ENCODE measurements at places on chromosomes 7 and 10.

DNA sequence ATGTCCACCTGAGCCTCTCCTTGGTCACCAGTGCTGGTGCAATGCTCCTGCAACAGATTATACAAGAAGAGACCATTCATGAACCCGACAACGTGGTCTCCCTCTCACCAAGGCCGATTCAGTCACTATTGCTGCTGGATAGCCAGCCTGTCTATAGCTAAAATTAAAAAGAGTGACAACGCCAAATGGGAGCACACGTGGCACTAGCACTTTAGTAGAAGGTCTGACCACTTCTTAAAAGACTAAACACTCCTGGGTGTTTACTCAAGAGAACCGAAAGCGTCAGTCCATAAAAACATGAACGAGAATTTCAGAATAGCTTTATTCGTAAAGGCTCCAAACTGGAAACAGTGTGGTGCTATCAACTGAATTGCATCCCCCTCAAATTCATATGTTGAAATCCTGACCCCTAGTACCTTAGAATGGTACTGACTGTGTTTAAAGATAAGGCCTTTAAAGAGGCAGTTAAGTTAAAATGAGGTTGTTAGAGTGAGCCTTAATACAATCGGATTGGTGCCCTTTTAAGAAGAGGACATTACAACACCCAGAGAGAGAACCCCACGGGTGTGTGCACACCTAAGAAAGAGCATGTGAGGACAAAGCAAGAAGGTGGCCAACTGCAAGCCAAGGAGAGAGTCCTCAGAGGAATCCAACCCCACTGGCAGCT is 4.4 kb upstream of the GALNTL5 start:
- DNase-seq, result no peak

DNA sequence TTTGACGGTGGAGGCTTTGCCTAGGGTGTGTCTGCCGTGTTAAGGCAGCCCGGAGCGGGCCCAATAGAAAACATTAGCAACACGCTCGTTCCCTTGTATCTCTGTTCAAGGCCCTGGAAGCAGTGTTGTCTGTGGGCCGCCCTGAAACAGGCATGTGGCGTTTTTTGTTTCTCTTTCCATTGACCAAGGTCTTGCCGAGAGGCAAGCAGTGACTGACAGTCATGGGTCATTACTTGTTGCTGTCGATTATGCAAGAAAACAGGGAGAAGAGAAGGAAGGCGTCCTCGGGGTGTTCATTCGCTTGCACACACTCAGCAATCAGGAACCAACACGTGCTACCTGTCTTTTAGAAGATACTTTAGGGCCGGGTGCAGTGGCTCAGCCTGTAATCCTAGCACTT is 92.5 kb downstream of the EZH2 start:
- no peak for DNase-seq

GRCh38 chr7:19919261-19920095 is 146.1 kb upstream of the TMEM196 start:
- DNase-seq, result no peak

- DNase-seq, result no peak
Observed at GRCh38 chr10:13346283-13347042, 1.6 kb downstream of the SEPHS1 start.

GRCh38 chr7:7790041-7790741 is 71.8 kb upstream of the RPA3 start:
- DNase-seq, result no peak

GRCh38 chr7:55477781-55478374 is 94.4 kb downstream of the VOPP1 start:
- DNase-seq, result no peak

- DNase-seq, result no peak
Observed at GRCh38 chr7:14023838-14024237, 34.4 kb upstream of the ETV1 start.

Measured in stimulated activated CD8-positive, alpha-beta memory T cell treated with anti-CD3 and anti-CD28 coated beads, Interleukin-2, amount 100 ng/mL, for 1 hour (primary cell).